ENCODE measurements at places on chromosomes 7 and 10.
A peak's percentile ranks its signal among the peaks of the same experiment; 100 is the strongest.

GRCh38 chr7:37545619-37546534, 97.2 kb upstream of the ELMO1 start:
- no peak for DNase-seq

DNA sequence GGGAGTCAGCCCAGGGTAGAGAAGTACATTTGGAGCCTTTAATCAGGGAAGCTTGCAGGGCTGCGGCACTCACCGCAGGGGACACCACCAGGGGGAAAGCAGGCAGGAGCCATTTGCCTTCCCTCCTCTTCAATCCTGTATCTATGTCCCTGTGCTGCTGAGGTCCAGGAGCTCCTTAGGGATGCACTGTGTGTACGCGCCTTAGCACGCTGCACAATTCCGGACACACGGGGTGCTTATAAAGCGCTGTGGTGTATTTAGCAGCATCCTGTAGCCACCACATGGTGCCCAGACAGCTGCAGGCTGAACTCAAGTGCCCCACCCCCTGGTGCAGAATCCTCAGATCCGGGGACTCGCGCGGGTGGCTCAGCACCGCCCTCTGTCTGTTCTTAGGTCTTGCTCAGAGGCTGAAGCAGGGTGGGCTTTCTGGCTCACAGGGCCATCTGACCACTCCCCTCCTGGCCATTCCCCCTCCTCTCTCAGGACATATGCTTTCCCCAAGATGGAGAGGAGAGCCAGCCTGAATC, 421.4 kb downstream of the SDK1 start:
- DNase-seq, result peak; percentile 12

GRCh38 chr10:14039968-14040668, 290.6 kb downstream of the FRMD4A start:
- DNase-seq, result no peak

DNA sequence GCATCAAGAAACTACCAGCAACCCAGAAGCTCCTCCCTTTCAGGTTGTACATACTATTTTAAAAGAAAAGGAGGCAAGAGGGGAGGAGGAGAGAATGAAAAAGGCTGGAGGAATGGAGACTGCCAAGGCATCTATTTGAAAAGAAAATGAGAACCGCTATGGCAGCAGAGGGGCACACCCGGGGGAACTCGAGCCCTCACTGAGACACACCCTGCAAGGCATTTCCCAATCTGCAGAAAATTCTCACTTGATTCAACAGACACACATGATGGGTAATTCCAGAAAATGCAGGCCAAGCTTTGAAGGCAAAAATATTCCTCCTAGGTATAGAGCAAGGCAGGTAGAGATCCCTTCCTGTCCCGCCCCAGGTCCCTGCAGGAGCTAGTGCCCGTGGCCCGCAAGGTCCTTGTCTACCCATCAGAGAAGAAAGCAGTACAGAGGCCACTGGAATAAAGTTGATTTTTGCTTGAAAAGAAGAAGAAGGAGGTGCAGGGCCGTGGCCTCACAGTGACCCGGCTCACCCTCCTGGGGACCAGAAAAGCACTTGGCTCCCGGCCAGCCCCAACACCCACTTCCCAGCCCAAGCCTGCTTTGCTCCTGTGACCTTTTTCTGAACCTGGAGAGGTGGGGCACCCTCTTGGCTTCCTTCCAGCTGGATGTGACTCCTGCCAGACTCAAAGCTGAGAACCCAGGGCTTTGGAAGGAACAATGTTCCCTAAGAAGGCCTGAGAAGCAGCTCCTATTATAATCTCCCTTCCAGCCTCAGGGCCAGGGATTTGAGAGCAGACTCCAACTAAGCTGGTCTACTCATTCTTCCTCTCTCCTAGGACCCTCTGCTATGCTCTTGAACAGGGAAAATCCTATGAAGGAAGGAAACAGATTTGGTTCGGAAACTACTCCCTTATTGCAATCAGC, 6.2 kb upstream of the PIK3CG start:
- no peak for DNase-seq
